ENCODE measurements at places on chromosomes 7 and 10.

DNA sequence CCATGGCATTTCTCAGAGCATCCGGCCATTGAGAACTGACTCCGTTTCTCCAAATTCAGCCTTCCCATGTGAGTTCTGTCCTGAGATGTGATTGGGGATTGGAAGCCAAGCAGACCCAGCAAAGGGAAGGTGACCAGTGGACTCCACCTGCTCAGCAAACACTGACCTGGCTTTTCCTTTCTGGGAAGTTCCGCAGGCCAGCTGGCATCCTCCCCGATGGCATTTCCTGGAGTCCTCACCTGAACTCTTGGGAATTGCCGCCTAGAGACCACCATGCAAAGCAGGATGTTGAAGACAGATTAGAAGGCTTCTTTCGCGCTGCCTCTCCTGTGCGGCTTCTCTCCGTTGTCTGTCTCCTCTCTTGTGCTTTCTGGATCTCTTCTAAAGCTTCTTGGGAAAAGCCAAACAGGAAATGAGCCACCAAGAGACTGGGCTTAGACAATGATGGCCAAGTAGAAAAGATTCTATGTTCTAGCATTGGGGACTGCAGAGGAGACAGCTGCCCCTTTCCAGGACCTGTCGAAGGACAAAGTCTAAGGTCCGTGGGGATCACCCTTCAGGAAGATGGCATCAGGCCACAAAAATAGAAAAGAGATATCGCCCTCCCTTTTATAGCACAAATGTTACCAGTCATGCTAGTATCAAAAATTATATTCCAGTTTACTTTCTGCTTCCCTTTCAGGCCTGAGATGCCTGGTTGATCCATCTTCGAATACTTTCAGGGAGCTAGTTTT is 103.7 kb upstream of the INSYN2A start:
- no peak for DNase-seq

DNA sequence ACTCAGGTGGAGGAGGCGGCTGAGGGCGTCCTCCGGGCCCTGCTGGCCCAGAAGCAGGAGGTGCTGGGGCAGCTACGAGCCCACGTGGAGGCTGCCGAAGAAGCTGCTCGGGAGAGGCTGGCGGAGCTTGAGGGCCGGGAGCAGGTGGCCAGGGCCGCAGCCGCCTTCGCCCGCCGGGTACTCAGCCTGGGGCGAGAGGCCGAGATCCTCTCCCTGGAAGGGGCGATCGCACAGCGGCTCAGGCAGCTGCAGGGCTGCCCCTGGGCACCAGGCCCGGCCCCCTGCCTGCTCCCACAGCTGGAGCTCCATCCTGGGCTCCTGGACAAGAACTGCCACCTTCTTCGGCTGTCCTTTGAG is 2.8 kb downstream of the TRIM56 start:
- no peak for DNase-seq

DNA sequence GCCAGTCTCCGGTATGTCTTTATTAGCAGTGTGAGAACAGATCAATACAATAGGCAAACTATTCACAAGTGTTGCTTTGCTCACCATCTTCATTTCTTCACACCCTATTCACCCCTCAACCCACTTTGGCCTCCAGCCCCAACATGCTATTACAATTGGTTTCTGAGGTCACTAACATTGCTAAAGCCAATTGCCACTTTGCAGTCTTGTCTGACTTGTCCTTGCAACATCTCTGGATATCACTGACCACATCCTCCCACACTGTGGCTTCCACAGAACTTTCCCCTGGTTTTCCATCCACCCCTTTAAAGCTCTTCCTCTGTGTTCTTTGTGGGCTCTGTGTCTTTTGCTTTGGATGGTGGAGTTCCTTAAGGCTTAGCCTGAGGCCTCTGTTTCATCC is 5.2 kb upstream of the APBB1IP start:
- no peak for DNase-seq

- no peak for DNase-seq
Observed at GRCh38 chr7:3860932-3861331, 559.9 kb downstream of the SDK1 start.

DNA sequence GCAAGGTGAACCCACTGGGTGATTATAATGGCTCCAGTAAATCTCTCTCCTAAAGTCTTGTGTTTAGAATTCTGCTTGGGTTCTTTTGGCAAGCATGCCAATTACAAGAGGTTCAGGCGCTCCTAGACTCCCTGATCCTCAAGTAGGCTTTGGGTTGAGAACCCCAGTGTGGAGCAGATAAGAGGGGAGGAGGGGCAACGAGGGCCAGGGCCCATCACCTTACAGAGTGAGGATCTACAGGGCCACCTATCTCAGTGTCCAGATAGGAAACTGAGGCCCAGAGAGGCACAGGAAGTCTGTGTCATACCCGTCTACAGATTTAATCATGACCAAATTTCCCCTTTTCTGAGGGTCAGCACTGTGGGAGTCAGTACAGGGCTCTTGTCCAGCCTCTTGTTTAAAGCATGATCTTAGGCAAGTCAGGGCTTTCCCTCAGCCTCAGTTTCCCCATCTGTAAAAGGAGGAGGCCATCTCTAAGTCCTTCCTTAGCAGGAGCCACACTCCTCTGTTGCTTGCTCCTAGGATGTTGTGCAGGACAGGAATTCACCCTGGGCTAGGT is 4.4 kb downstream of the TACR2 start:
- no peak for DNase-seq

DNA sequence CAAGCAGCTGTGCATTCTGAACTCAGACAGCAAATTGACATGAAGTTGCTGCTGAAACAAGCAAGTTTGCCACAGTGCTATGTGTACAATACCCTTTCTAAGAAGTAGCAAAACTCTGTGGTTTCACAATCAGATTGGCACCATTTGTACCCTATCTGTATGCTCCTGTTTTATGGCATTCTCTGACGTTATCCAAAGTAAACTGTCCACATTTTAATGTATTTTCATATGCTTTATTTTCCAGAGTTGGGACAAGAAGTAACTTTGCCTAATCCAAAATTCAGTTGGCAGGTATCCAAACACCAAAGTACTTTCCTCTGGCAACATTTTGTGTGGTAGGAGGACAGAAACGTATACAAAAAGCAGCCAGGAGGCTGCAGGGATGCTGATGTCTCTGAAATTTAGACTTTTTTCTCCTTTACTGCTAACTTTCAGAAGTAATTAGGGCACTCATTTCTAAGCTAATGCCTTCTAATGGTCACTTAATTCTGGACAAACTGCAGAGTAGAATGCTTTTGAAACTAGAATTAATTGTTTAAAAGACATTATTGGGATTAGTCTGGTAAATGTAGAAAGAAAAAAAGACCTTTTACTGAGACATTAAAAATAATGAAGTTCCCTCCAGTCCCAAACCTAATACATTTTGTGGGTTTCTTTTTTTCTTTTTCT is 414.7 kb upstream of the NRP1 start:
- no peak for DNase-seq

DNA sequence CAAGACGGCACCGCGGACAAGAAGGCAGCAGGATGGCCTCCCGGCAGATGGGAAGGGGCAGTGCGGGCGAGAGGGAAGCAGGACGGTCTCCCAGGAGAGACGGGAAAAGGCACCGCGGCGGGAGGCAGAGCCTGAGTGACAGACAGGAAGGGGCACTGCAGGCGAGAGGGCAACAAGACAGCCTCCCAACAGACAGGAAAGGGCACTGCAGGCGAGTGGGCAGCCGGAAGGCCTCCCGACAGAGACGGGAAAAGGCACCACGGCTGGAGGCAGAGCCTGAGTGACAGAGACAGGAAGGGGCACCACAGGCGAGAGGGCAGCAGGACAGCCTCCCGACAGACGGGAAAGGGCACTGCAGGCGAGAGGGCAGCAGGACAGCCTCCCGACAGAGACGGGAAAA is 32.6 kb downstream of the ESYT2 start:
- DNase-seq: no peak

- no peak for DNase-seq
Observed at GRCh38 chr10:88565072-88565471, 18.0 kb downstream of the RNLS start.

DNA sequence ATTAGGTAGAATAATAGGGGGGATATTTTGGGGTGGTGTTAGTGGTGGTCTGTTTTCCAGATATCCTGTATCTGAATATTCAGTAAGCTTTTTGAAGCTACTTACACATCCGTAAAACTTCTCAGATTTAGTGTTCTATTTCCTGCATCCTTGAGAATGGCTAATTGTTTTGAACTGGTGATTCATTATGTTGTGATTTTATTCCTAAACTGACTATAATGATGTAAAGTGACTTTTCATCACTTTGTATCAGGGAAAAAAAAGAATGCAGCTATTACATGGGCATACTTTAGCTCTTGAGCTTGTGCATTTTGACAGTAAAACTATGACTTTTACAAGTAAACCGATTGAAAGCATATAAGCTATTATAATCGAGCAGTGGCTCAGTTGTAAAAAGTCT is 18.2 kb downstream of the WAC start:
- no peak for DNase-seq

GRCh38 chr7:31082017-31082416 is 29.9 kb downstream of the ADCYAP1R1 start:
- no peak for DNase-seq

DNA sequence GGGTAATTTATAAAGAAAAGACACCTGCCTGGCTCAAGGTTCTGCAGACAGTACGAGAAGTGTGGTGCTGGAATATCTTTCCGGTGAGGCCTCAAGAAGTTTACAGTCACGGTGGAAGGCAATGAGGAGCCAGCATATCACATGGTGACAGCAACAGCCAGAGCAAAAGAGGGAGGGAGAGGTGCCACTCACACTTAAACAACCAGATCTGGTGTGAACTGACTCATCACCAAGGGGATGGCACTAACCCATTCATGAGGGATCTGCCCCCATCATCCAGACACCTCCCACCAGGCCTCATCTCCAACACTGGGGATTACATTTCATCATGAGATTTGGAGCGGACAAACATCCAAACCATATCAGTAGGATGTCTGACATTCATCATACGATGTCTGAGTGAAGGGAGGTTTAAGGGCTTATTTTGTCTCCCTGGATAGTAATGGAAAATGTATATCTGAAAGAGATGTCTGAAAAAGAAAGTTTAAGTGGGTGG is 23.5 kb upstream of the KBTBD2 start:
- no peak for DNase-seq

DNA sequence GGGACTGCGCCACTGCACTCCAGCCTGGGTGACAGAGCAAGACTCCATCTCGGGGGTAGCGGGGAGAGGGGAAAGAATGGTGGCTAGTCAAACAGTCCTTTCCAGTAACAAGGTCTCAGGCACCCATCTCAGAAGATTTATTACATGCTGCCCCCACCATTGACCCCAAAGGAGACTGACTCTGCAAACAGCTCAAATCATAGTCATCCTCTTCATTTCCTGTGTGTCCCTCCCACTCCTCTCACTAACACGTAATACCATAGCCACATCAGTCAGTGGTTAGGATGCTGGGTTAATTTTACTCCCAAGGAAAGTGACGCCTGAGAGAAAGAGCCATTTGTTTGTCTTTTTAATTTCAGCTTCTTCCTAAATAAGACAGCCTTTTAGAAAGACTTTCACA is 56.6 kb upstream of the BET1 start:
- DNase-seq: no peak

DNA sequence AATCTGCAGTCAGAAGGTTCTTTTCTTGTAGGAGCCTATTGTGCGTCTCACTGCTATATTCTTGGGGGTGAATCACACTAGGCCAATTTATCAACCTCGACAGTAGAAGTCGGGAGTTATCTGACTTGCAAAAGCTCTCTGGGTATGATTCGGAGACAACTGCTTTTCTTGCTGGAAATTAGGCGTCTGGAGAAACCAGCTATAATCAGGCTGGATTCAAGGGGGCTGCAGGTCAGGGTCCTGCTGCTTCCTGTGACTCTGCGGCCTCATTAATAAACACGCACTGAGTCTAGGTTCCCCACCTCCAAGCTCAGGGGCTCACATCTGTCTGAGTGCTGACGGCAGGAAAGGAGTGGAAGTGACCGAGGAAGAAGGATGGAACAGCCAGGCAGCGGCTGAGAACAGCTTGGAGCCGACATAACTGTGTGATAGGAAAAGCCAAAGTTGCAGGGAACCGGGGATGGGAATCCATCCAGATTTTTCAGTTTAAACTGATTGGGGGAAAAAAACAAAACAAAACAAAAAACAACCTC is 184.6 kb downstream of the FANK1 start:
- DNase-seq: no peak

GRCh38 chr7:133293384-133294160 is 40.7 kb downstream of the EXOC4 start:
- DNase-seq: no peak

DNA sequence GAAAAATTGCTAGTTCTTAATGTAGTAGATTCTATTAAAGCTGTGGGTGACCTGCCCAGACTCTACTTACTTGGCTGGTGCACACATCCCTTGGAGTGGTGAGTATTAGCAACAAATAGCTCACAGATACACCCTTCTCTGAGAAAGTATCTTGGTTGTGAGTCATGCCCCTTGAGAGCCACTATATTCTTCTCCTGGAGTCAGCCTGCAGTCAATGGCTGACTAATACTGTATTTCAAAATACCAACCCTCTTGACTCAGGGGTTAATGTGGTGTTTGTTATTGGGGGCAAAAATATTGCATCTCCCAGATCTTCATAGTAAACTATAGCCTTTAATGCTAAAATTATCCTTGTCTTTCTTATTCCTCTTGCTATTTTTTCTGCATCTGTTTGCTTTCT is 354.9 kb downstream of the BMPER start:
- DNase-seq: no peak

- no peak for DNase-seq
Observed at GRCh38 chr7:2383543-2384274, 19.7 kb upstream of the CHST12 start.

DNA sequence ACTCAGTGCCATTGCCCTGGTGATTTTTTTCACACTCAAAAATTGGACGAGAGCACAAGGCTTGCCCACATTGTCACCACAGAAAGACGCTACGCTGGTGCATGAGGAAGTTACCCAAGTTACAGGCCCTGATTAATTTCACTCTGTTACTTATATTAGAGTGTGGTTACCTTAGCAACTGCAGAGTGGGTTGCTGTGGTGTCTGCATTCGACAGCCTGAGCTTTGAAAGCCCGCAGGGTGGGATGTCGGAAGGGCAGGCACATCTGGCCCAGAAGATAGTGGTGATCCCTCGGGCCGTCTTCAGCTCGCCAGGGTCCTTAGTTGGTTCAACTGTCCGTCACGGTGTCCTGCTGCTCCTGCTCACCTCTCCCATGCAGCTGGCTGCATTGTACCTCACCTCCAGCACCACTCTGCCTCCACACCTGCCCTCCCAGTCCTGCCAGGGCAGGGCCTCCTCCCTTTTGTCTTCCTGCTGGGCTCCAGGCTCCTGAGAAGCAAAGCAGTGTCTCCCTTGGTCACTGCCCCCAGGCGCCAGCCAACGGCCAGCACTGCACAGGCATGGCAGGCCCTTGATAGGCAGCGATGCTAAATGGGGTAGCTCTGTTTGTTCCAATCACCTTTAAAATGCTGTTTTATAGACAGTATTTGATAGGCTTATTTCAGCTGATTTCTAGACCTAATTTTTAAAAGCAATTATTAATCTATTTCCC is 167.2 kb downstream of the EBF3 start:
- DNase-seq: no peak

DNA sequence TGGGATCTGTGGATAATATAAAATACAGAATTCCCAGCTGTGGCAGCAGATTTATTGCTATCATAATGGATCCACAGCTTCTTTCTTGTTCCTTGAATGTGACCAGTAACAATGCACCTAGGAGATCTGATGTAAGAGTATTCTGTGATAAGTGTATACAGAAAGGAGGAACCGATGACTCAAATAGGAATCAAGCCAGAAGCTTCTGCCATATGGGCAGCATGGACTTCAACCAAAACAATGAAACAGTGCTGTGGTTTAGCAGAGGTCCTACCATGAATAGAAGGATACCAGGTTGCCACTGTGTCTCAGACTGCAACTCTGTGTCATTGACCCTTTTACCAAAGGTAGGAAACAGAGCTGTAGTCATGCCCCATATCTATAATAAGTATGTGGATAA is 81.8 kb downstream of the PTPRZ1 start:
- no peak for DNase-seq

All from stimulated activated CD4-positive, alpha-beta T cell treated with anti-CD3 and anti-CD28 coated beads, TNF-alpha, amount 100 ng/mL, for 1 hour (primary cell).